ENCODE measurements at places on chromosomes 5 and 9.

DNA sequence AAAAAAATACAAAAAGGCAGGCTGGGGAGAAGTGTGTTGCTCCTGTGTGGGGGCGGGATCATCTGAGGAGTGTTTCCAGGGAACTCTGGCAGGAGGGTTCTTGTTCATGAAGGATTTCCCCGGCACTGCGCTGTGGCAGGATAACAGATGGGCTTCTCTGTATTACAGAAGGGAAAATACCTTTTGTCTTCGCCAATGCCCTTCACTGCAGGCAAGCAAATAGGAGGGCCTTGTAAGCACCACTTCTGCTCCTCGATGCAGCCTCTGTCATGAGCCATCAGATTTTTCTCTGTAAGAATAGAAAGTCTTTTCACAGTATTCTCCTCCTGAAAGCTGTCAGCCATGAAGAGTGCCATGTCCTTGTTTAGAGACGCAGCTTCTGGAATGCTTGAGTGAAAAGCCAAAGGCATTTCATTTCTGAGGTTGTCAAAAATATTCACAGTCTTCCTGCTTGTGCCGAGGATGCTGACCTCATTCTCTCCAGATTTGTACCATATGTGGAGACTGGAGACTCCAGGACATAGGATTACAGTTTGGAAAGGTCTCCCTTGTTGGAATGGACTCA lies 294.0 kb downstream of the YTHDC2 start:
- DNase-seq: no peak

- DNase-seq: no peak
These were observed 16.5 kb downstream of the CAPSL start for GRCh38 chr5:35921930-35922329.

DNA sequence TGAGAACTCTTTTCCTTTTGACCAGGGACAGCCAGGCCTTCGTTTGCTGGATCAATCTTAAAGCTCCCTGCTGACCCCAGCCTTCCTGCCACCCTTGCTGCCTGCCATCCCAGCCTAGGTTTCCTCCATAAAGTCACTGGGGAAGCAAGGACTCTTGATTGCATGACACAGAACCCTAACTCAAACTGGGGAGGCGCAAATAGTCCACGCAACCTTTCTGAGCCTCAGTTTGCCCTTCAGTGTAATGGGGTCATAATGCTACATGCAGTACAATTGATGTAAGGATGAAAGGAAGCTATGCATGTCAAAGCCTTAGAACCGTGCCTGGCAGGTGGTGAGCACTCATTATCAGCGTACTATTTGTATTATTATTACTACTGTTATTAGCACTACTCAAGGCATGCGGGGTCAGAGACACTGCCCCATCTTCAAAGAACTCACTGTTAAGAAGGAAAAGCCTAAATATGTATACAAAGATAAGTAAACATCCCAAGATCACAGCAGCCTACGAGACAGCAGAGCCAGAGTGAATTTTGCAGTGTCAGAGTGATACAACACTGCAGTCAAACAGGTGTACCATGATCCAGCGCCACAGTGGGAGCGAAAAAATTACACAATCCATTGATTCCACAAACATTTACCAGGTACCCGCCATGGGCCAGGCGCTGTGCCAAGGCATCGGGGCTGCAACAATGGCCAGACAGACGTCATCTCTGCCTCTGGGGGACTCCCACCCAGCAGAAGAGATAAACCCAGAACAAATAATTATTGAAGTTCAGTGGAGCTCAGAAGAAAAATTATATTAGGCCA lies 16.9 kb upstream of the CPLX2 start:
- DNase-seq: no peak

DNA sequence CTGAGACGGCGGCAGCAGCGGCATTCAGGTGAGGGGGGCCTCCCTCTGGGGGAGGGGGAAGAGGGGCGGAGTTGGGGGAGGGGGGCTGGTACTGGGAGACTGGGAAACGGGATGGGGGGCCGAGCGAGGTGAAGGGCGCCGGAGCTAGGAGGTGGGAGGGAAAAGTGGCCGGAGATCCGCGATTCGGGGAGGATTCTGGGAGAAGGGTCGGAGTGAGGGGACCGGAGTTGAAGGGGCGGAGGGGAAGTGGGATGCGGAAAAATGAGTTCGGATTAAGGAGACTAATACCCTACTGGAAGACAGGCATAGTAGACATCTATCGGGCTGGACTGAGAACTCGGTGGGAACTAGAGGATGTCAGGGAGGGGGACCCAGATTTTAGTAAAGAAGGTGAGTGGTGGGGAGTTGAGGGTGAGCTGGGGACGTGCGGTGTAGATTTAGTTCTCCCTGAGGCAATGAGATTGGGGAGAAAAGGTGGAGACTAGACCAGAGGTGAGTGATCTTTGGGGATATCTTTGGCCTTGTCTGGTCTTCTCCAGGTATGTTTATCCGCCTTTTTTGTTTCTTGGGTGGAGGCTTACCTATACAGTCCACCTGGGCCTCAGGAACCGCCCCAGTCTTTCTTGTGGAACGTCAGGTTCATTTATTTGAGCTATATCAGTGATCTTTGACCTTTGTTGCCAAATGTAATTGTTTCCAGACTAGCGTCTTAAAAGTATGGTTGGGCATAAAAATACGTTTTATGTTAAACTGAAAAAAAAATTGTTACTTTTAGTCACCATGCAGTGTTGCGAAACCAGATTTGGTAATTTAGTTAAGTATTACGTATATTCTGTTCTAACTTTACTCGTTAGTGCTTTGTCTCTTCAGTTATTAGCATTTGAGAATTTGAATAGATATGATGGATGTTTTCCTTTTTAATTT lies 632 bp downstream of the UBAP1 start:
- no peak for DNase-seq

DNA sequence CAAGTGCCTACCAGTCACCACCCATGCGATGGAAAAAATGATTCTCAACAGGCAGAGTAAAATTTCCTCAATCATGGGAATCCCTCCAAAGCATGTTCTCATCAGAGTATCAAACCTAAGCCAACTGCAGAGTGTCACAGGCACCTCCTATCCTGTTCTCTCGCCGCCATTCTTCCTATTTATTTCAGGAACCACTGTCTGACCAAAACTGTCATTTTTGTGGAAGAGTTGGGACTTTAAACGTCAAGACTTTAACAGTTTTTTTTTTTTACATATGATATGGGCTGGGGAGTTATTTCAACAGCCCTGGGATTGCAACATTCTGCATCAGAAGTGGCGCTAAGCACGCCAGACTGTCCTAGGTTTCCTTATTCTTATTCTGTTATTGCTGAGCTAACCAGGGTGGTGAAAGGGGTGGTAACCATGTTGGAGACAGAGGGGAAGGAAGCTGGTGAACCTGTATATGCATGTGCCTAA lies 29.5 kb downstream of the PFDN1 start:
- no peak for DNase-seq

- no peak for DNase-seq
These were observed 24.3 kb downstream of the SPAAR start for GRCh38 chr9:35933550-35934067.
